ENCODE measurements at places on chromosomes 3 and 15.

- DNase-seq = no peak
These were observed 56.8 kb downstream of the DNAJB8 start for GRCh38 chr3:128409624-128410581.

GRCh38 chr3:42183991-42184632, 81.9 kb downstream of the CCK start:
- DNase-seq = no peak

DNA sequence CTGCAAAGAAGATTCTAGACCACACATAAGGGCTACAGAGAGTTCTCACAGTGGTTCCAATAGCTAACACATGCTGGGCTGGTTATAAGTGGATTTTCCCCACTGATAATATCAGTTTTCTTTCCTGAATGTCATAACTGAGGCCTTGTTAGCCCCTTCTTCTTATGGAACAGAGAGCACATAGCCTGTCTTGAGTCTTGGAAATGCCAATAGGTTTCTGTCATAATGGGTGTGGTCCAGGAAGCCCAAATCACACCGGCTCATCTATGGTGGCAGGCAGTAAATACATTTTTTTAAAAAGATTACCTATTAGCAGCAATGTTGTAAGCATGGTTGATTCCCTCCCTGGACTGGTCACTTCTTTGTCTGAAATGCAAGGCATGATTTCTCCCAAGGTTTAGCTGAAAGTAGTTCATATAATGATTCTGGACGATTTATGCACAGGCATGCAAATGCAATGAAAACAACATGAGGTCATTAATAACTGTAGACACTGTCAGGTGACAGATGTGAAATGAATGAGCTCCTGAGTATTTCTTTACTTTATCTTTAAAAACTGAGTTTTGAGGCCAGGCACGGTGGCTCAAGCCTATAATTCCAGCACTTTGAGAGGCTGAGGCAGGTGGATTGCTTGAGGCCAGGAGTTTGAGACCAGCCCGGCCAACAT, 67.2 kb upstream of the ATP2C1 start:
- DNase-seq = no peak

GRCh38 chr15:42741710-42742109, 4.8 kb upstream of the CDAN1 start:
- DNase-seq = no peak

- no peak for DNase-seq
These were observed 349.7 kb downstream of the TUSC7 start for GRCh38 chr3:117059067-117059955.

- no peak for DNase-seq
These were observed 94.3 kb upstream of the PFN2 start for GRCh38 chr3:150064971-150065370.

All from epithelial cell of proximal tubule (primary cell).